Pons (tissue), 1 donor: ENCODE measurements at places on chromosomes 5 and 9.

- DNase-seq: no peak
Observed at GRCh38 chr9:130699047-130699446, 5.5 kb downstream of the EXOSC2 start.

DNA sequence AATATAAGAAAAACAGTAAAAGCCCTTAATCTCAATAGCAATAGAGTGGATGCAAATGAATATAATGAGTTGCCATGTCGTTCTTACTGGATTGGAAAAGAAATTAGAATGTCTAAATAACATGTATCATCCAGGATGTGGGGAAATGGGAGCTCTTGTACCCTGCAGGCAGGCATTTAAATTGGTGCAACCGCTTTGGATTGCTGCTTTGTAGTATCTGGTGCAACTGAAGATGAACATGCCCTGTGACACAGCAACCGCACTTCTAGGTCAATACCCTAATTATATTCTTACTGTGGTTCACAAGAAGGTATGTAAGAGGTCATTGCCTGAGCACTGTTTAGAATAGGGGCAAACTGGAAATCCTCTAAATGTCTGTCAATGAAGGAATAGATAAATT, 18.9 kb downstream of the MRPS30 start:
- no peak for DNase-seq

DNA sequence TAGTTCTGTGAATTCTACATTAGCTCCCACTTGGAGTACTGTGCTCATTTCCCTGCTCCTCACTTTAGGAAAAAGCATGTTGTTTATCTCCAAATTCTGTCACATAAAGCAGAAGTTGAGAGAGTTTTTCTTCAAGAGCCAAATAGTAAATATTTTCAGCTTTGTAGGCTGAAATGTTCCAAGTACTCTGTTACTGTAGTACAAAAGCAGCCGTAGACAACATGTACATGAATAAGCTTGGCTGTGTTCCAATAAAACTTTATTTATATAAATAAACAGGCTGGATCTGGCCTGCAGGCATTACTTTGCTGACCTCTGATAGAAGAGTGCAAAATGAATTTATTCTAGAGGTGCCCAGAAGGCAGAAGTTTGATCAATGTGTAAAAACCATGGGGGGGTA, 73.0 kb upstream of the AGXT2 start:
- DNase-seq: no peak

- no peak for DNase-seq
Observed at GRCh38 chr5:103474677-103475076, 87.9 kb downstream of the NUDT12 start.

- DNase-seq: no peak
Observed at GRCh38 chr5:72516916-72517315, 9.7 kb upstream of the ZNF366 start.

- no peak for DNase-seq
Observed at GRCh38 chr5:143360755-143361154, 42.7 kb downstream of the NR3C1 start.
